ENCODE measurements at places on chromosomes 12 and 14.

GRCh38 chr14:68461086-68461485, 331.8 kb downstream of the ZFP36L1 start:
- no peak for DNase-seq

- no peak for DNase-seq
Measured at GRCh38 chr12:1504304-1504894, 90.0 kb downstream of the FBXL14 start.

- no peak for DNase-seq
Measured at GRCh38 chr14:23076785-23077408, 18.0 kb downstream of the ACIN1 start.

- DNase-seq = no peak
Measured at GRCh38 chr12:20257311-20257710, 111.0 kb upstream of the PDE3A start.

DNA sequence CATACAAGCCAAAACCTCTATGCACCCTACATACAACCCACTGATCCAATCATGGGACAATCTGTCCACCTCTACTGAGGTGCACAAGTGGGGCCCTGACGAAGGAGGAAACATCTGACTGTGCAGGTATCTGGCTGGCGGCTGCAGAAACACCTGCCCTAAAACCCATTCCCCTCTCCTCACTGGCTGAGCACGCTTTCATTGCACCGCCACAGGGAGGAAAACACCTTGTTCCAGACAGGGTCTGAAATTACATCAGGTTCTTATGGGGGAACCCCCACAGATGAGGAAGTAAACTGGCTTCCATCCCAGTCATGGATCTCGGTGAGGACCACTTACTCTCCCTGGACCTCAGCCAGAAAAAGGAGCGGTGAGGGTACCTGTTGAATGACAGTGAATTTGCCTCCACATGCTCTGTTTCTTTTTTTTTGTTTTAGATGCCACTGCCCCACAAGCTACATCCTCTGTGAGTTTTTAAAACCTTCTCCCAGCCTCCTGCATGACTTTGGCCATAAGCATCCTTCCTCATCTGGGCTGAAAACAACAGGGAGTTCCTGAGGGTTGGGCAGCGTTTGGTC, 23.8 kb upstream of the DGLUCY start:
- DNase-seq = no peak

GRCh38 chr14:21860172-21860571, 186.6 kb upstream of the OR4E1 start:
- no peak for DNase-seq

DNA sequence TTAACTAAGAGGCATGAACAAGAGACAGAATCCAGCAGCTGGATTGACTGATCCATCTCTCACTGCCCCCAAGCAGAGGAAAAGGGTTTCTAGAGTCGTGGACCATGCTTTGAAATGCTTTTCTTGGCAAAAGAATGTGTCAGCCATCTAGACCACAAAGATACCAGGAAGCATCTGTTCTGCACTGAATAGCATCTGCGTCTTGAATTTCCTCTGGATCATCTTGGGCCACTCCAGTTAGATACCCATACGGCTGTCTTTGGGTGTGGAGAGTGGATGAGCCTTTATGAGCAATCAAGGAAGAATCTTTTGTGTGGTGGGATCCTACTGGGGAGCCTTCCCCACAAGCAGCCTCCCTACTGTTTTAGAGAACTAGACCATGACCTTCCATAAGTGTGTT, 16.0 kb upstream of the RFX4 start:
- DNase-seq = no peak

GRCh38 chr12:93689076-93689834, 12.1 kb downstream of the CRADD start:
- no peak for DNase-seq

DNA sequence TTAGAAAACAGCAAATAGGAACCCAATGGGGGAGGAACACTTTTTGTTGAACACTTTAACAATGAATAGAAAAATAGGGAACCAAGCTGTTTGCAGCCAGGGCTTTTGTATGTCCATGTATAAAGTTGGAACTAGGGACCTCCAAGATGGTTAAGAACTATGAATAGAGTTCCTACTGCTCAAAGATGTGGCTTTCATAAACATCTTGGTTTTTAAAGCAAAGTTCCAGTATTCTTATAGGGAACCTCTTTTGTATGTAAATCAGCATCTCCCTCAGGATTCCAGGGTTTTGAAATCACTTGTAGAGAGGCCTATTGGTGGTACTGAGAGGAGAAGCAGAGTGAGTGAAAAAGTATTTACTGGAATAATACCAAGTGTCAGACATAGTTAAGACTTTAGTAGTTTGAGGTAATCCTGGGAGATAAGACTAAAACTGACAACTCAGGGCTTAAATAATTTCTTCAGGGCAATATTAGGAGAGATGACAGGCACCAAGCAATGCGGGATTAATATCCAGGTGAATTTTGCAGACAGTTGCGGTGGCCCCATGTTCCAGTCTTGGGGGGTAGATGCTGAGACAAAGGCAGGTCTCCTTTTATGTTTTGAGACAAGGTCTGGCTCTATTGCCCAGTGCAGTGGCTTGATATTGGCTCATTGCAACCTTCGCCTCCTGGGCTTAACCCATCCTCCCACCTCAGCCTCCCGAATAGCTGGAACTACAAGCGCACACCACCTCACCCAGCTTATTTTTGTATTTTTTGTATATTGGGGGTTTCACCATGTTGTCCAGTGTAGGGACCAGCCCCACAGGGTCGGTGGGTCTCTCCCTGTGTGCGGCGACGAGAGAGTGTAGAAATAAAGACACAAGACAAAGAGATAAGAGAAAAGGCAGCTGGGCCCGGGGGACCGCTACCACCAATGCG, 10.4 kb upstream of the EID3 start:
- DNase-seq = no peak

DNA sequence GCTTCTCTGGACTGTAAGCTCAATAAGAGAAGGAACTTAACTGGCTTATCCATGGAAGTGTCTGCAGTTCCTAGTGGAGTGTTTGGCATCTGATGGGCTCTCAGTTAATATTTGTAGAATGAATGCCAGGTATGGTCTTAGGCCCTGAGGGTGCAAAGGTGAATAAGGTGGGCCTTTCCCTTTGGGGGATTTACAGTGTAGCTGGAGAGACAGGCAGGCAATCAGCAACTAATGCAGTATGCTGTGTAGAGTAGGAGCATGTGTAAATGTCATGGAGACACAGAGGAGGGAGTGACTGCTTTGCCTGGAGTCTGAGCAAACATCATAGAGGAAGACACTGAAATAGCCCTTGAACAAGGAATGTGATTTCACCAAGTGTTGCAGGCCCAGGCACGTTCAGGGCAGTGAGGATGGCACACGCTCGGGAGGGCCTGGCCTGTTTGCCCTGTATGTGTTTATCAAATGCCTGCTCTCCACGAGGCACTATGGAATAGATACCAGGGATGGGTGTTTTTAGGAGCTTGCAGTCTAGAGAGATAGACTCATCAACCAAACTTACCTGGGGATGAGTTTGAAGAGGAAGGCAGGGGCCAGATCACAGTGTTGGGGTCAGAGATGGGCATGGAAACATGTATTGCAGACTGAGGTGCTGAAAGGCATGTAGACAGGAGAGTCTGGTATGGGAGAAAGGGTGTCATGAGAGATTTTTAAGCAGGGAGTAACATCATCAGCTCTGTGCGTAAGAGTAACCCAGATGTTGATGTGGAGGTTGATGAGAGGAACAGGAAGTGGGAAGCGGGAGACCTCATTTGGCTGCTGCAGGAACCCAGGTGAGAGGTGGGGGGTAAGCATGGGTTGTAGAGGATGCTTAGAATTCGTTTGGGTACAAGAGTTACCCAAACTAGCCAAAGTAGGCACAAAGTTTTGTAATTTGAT, 54.1 kb downstream of the PLXNC1 start:
- DNase-seq = no peak

DNA sequence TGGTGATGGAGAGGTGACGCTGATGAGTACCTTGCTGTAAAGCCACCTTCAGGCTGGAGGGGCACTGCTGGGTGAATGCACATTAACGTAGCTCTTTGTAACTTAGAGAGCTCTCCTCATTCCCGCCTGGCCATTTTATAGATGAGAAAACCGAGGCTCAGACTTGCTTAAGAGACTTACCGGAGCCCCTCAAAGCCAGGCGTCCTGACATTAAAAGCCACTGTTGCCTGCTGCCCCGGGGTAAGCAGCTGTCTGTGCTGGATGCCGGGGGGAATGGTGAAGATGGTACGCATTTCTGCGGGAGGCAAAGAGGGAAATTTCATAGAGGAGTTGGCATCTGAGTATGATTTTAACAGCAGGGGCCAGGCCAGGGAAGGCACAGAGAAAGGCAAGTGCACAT, 49.6 kb upstream of the VRK1 start:
- no peak for DNase-seq

- no peak for DNase-seq
Measured at GRCh38 chr14:37474191-37474590, 120.9 kb downstream of the FOXA1 start.

DNA sequence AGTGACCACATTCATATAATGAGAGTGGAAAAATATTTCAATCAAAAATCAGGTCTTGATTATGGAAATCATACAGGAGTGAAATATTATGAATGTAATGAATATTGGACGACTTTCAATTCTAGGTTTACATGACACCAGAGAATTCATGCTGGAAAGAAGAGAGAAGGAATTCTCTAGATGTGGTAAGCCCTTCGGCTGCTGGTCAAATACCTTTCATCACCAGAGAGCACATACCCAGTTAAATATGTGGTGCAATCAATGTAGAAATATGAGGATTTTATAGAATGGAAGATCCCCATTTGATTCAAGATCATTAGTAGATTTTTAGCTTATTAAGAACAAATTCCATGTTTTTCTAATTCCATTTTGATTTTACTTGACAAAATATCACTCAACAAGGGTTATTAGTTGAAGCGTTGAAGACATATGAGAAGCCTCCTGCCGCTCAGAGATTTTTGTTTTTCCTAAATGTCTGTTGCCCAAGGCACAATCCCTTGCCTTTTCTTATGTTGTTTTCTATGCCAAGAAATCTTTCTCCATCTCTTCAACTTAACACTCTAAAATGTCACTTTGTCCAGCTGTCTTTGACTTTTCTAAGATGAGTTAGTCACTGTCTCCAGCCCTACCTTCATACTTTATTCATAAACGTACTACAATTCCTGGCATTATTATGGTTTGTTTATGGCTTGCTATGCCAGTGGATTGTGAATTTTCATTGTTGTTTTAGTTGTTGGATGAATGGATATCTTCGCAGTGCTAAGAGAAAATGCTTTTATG, 72.8 kb upstream of the ZDHHC17 start:
- DNase-seq = no peak

DNA sequence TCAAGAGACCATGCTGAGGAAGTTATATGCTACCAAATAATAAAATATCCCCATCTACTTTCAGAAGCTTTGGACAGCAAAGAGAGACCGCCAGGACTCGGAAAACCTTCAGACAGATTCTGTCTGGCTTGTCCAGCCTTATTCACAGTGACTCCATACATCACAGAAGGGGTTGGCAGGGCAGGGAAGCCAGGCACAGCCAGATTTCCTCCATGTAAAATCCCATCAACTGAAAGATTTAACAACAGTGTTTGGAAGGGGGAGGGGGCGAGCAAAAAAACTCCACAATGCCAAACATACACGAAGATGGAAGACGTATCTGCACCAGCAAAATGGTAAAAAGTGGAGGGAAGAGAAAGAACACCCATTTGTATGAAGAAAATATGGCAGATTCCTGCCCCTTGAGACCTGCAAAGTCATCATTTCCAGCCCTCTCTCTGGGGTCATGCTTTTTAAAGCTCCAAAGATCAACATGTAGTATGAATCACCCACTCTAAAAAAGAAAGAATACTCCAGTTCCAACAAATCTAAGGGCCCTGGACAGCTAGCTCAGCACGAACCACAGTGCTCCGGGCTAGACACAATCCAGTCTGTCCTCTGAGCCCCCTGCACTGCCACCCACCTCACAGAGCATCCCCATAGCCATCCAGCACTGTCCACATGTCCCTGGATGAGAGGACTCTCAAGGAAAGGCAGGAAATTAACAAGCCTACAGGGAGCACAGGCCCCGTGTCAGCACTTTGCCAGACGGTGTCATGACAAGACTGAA, 116.4 kb downstream of the DICER1 start:
- DNase-seq = no peak

GRCh38 chr12:50788561-50788960, 24.7 kb downstream of the ATF1 start:
- no peak for DNase-seq

GRCh38 chr14:36844443-36845195, 183.0 kb downstream of the PAX9 start:
- no peak for DNase-seq

- DNase-seq = no peak
Measured at GRCh38 chr12:71299541-71300376, 139.8 kb upstream of the LGR5 start.

DNA sequence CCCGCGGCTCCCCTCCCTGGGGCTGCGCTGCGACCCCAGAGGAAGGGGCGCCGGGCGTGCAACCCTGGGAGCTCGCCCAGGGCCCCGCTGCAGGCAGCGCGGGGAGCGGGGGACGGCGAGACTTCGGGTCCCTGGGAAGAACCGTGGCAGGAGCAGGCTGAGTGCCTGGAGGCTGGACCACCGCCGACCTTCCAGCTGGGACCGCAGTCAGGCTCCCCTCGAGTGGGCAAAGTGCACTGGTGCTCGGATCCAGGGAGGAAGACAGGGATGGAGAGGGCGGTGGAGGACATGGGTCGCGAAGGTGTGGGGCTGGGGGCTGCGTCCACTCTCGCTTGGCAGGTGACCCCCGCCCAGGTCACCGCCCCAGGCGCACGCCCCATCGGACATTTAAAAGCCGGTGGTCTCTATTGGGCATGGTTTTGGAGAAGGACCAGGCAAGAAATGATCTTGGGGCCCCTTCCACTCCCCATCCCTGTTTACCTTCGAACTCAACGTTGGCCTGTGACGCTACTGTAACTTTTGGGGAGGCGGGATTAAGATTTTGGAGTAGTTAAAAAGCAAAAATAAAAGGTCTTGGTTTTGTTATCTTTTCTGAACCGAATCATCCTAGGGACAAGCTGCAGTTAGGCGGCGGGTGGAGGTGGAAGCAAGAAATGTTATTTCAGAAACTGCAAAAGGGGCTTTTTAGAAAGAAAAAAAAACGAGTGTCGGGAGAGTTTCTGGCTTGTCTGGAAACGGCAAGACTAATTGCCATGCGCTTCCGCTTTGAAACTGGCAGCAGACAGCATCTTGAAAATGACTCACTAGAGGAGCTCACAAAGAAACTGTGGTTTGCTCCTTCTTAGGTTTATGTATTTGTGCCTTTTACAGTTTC, 1.0 kb downstream of the ELK3 start:
- peak; percentile 84 for DNase-seq

GRCh38 chr14:26282578-26282977, 315.3 kb downstream of the NOVA1 start:
- DNase-seq = no peak

GRCh38 chr14:55671641-55672040, 91.6 kb downstream of the KTN1 start:
- no peak for DNase-seq

All from activated CD4-positive, alpha-beta T cell treated with anti-CD3 and anti-CD28 coated beads, Interleukin-2, amount 50 U/mL, for 24 hours (primary cell).